ENCODE measurements at places on chromosomes 6 and 20.

DNA sequence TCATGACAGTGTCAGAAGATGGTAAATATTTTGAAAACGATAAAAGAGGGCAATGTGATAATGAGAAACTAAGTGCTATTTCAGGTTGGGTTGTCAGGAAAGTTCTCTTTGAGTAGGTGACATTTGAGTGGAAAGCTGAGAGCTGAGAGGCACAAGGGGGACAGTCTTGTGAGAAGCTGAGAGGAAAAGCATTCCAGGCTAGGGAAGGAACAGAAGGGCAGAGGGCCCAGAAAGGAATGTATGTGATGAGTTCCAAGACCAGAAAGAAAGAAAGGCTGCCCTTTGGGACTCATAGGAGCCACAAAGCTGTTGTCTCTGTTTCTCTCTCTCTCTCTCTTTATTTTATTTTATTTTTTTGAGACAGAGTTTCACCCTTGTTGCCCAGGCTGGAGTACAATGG, 7.6 kb upstream of the RNF182 start:
- no peak for ATAC-seq

- ATAC-seq, result no peak
These were observed 65.5 kb downstream of the PTPRT start for GRCh38 chr20:43124241-43124640.

GRCh38 chr20:52918311-52918710, 53.8 kb upstream of the TSHZ2 start:
- no peak for ATAC-seq

- ATAC-seq, result peak; percentile 33
These were observed 48.5 kb downstream of the PYGB start for GRCh38 chr20:25296094-25297093.

DNA sequence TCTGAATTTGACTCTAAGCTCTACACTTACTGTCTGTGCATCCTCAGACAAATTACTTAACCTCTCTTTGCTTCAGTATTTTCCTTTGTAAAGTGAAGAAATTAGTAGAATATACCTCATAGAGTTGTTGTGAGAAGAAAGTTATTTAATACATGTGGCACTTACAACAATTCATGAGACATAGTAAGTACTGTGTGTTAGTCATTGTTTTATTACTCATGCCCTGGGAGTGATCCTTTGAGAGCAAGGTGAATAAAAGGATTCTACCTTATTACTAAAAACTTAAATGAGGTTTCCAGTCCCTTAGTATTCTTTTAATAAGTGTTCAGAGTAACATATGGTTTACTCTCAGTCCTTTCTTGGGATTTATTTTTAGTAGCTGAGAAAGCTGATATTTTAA, 233.6 kb upstream of the MAP3K7 start:
- ATAC-seq, result no peak

- no peak for ATAC-seq
These were observed 55.1 kb downstream of the CEBPB start for GRCh38 chr20:50245498-50246366.

DNA sequence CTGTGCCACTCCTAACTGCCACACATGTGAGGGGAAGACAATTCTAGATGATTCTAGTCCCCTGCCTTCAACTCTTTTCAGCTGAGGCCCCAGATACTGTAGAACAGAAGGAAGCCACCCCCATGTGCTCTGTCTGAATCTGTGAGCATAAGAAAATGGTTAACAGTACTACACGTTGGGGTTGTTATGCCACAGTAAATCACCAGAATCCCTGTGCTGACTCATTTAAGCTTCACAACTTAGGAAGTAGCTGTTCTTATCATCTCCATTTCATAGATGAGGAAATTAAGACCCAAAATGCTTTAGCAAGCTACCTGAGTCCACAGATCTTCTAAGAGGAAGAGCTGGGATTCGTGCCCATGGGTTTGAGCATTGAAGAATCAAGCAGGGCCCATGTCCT, 27.4 kb upstream of the SCRT2 start:
- no peak for ATAC-seq

DNA sequence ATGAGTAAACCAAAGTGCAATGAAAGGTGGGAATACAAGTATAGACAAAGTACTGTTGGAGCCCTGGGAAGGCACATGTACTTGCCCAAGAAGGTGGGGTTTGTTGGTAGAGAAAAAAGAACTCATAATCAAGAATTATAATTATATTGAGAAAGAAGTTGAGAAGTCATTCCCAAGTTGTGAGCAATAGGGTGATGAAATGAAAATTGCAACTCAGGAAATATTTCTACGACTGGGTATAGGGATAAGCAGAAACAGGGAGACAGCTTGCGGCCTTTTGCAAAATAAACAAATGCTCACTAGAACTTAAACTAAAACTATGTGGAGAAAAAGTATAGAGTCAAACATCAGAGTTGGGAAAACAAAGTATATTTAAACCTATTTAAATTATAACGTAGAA, 250.7 kb upstream of the FAM83B start:
- ATAC-seq, result no peak

- no peak for ATAC-seq
These were observed 9.9 kb downstream of the BAG2 start for GRCh38 chr6:57182017-57182432.

DNA sequence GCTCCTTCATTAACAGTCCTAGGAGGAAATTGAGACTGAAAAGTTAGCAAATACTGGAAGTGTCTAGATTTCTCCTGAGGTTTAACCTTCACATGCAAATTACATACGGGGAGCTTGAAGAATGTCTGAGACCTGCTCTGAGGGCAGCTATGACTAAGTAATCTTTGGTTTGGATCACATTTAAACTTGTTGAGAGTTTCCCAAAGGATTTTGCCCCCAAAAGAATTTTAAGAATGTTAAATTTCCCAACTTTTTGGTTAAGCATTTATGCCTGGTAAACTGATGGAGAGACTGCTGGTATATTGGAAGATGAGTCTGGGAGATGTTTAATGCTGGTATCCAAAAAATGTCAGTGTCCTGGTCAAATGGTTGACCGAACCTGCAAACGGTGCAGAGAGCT, 97.0 kb downstream of the RREB1 start:
- no peak for ATAC-seq

DNA sequence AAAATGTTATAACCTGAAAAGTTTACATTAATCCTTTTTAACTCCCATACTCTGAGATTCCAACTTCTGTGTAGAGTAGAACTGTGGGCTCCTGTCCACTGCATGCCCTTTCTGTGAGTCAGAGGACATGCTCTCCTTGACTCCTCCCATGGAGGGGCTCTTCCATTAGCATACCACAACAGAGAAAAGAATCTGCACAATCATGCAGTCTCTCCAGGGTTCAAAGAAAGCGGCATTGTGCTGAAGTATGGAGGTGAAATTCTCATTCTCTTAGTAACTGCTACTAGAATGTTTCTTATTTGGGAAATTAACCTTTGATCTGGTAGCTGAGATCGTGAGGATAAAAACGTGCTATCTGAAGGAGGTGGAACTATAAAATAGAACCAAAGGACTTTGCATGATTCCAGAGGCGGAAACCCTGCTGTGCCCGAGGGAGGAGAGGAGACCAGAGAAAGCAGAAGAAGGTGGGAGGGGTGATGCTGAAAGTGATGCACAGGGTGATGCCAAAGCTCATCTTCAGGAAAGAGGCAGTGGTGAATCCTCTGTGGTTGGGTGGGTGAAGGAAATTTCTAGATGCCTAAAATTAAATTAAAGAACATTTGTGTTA, 202.2 kb upstream of the PCSK2 start:
- ATAC-seq, result no peak

All from activated T-helper 17 cell treated with anti-CD3 and anti-CD28 coated beads, Interleukin-2, amount 50 U/mL, for 72 hours (primary cell).